Activated CD4-positive, alpha-beta T cell treated with anti-CD3 and anti-CD28 coated beads for 36 hours (primary cell): ENCODE measurements at places on chromosomes 11 and 22. TPM values are rescaled to one million over a fixed set of nuclear protein-coding genes. Genes with fewer than 3 reads are reported as not detected.
A peak's percentile ranks its signal among the peaks of the same experiment; 100 is the strongest.

DNA sequence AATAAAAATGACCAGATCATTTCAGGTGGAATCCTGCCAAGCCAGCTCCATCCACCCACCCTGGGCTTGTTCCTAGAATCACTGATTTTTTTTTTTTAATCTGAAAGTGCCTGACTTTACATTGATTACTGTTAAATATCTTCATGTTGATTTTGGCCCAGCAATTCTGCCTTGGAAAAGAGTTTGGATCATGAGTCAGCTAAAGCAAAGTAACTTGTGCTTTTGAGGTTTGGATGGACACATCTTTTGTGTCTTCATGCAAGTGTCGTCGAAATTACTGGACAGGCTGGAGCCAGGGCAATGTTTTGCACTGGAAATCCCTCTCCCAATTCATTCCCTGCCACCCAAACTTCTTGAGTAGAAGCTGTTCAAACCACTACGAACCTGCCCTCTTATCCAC, 164.0 kb upstream of the SYT13 start:
- DNase-seq = no peak

DNA sequence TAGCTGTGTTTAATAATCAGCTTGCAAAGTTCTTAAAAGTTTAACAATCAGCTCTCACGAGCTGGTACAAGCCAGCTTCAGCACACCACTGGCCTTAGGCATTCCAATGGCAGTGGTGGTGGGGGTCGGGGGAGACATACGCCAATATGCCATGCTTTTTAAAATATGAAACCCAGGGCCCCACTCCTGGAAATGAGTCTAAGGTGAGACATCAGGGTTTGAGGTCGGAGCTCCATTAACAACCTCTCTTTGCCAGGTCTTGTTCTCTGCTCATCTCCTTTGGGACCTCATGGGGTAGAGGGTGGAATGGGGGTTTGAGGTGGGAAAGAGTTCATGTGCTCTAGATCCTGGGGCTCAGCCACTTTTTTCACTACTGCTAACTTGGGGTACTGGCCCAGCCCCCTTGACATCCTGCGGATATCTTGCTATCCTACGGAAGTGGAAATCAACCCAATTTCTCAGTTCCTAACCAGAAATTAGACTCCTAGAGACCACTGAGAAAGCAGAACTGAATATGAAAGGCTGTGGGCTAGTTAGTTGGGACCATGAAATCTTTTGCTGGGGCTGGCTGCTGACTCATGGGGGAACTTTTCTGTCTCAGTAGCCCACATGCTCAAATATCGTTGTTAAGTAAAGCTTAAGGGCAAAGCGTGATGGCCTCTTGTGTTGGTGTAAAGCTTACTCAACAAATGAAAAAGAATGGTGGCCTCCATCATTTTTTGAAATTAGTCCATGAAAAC, 90.1 kb downstream of the PDHX start:
- DNase-seq = peak; percentile 70

- no peak for DNase-seq
Measured at GRCh38 chr11:1548221-1549070, 23.6 kb downstream of the DUSP8 start.

DNA sequence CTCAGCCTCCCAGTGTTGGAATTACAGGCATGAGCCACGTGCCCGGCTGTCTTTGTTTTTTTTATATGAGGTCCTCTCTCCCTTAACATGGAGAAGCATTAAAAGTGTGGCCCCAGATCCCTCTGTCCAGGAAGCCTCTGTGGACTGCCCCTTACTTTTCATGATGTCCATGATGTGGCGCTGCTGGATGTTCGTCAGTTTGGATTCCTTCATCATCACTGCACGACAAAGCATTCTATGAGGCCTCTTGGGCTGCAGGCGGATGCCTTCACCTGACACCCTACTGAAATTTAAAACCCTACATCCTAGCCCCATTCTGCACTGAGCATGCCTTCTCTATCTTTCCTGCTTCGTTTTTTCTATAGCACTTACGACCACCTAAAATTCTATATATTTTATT, 2.1 kb downstream of the C22orf23 start:
- DNase-seq = no peak

GRCh38 chr11:91086028-91086427, 863.2 kb upstream of the CHORDC1 start:
- no peak for DNase-seq

- DNase-seq = no peak
Measured at GRCh38 chr11:43758927-43759326, 78.4 kb downstream of the HSD17B12 start.

DNA sequence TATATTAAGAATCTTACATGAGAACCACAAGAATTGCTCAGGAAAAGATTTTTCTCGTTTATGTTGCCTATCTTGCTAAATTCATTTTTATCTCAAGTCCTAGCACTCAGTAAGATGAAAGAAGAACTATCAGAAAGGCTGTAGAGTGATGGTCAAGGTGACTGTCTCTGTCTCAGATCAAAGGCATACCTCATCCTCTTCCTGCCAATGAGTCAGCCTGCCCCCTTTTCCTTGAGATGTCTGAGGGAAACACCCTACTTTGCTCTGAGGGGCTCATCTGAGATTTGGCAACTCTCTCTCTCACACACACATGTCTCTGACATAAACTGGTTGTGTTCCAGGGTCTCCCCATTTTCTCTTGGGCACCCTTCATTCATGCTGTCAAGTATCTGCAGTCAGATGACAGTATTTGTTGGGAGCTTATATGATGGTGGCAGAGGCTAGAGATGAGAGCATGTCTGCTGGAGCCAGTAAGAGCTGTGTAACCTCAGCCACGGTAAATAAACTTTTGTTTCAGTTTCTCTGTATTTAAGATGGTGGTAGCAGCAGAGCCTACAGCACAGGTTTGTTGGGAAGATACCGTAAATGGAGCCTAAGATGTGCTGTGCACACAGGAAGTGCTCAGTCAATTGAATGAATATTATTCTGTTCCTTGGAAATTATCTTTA, 1.6 kb downstream of the MMP27 start:
- DNase-seq = no peak

GRCh38 chr22:34934261-34934660, 131.7 kb upstream of the ISX start:
- DNase-seq = no peak

GRCh38 chr11:24157316-24157715, 339.5 kb upstream of the LUZP2 start:
- no peak for DNase-seq

- no peak for DNase-seq
Measured at GRCh38 chr11:15926071-15926470, 430.3 kb downstream of the SOX6 start.

DNA sequence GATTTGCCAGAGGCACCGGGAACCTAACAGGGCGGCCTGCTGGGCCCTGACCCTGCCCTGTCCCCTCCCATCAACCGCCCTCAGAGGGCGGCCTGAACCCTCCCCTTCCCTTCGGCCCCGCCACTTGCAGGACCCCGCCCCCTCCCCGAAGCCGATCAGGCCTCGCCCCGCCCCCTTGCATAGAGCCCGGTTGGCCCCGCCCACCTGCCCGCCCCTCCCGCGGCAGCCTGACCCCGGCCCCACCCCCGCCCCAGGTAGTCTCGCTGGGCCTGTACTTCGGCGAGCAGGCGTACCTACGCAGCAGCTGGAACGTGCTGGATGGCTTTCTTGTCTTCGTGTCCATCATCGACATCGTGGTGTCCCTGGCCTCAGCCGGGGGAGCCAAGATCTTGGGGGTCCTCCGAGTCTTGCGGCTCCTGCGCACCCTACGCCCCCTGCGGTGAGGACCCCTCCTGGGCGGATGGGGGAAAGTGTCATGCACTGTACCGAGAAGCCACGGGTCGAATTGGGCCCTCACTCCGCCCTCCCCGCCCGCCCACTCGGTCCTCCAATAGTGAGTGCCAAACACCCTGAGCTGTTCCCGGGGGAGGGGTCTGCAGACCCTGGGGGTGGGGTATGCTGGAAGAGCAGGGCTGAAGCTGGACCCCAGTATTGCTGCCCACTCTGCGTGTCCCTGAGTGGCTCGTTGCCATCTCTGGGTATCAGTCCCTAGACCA, 94.1 kb downstream of the CACNA1I start:
- peak; percentile 72 for DNase-seq

DNA sequence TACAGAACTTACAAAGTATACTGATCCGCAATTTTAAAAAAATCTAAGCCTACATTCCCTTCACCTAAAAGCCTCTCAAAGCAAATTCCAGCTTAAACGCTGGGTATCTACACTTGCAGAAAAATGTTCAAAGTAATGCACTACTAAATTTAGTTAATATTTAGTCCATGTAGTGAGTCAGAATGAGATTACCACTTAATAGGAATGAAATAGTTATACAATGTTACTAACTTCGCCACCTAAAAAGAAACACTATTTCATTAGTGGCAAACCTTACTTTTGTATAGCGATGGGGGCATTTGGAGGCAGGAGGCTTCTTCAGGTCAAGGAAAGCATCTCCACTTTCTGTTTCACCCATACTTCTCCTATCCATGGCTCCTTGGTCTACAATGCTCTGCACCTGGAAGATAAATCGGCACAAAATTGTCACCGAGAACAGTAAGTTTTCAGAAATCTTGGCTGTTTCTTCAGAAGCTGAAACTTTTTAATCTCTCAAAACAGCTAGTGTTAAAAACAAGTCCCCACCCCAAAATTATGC, 1.2 kb downstream of the EIF4ENIF1 start:
- no peak for DNase-seq

- no peak for DNase-seq
Measured at GRCh38 chr11:69443968-69444364, 37.5 kb upstream of the LINC01488 start.

DNA sequence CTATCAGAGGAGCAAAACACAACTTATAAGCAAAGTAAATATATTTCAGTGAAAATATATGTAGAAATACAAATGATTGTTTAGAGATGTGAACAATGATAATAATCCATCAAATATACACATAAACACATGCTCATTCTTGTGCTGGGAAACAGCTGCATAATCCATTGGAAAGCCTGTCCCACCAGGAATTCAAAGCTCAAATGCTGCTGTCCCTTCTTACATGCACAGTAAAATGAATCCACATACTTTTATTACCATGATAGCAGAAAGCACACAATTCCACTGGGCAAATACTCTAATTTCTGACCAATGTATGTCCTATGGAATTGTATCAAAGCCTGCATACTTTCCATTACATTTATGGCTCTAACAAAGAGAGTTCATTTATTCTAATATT, 44.5 kb downstream of the SOX6 start:
- no peak for DNase-seq

DNA sequence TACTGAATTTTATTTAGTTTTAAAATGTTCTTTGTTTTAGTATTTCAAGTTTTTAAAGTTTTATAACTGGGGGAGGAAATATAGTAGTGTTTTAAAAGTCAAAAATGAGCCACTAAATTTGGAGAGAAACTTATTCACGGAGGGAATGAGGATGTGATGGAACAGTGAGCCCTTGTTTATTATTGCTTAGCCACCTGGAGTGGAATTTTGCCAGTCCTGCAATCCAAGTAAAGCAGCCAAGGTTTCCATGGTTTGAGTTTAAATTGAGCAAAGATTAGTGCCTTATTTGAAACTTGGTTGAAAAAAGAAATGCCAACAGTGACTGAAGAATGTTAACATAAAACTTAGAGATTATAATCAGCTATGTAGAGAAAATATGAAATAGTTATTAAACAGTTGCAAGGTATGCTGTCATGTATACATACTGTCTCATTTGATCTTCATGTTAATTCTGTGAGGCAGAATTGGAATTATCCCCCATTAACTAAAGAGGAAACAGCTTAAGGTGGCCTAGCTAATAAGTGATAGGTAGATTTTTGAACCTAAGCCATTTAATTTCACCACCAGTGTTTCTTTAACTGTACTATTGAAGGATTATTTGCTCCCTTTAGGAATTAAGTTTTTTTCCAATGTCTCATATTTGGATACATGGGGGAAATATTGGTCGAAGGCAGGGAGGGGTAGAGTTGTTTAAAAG, 36.4 kb downstream of the SWAP70 start:
- no peak for DNase-seq

GRCh38 chr11:65210748-65211147, 29.0 kb downstream of the CAPN1 start:
- no peak for DNase-seq

DNA sequence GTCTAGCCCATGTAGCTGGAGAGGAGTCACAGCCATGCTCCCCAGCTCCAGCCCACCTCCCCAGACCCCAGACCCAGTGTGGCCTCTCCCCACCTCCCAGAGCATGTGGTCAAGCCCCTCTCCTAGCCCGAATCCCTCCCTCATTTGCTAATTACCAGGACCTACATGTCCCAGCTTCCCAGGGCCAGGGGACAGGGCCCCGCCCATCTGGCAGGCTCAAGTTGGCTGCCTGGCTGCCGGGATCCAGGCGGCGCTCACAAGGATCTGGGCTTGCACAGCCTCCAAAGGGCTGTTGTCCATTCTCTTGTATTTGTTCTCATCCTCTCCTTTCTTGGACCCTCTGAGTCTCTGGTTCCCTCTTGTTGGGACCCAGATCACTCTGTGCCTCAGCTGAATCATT, 4.6 kb upstream of the MIF start:
- DNase-seq = no peak

DNA sequence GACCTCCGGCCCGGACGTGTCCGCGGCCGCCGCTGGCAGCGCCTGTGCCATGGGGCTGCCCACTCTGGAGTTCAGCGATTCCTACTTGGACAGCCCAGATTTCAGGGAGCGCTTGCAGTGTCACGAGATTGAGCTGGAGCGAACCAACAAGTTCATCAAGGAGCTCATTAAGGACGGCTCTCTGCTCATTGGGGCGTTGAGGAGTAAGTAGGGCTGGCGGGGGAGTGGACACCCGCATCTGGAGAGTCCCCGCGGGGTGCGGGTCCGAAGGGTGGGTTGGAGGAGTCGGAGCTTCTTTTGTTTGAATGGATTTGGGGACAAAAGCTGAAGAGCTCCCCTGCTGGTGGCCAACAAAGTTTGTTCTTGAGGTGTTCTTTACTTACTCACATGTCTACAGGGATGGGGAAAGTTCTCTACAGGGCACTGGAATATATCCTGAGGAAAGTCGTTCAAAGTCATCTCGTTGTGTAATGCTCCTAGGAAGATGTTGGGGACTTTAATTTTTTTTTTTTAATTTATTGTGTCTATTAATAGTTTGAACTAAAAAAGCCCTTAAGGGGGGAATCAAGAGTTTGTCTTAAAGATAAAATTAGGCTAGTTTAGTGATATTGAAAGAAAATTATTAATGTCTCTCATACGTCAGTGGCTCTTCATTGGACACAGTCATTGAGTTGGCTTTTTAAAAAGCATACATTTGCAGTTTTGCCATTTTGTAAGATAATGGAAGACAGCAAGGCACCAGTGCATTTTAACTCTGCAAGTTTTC, 725 bp downstream of the ARHGAP42 start:
- peak; percentile 24 for DNase-seq

Gene APOA4
- total RNA-seq = not detected

Gene NLRP10
- not detected for total RNA-seq

Gene CARNS1
- 1.5 TPM for total RNA-seq

Gene TMEM86A
- total RNA-seq = 0.09 TPM

Gene MYEOV
- not detected for total RNA-seq

Gene TSPAN32
- total RNA-seq = 6.0 TPM

Gene ADAMTS15
- not detected for total RNA-seq

Gene ACR
- not detected for total RNA-seq
